Memory B cell (primary cell): ENCODE measurements at places on chromosomes 6 and 20.
A peak's percentile ranks its signal among the peaks of the same experiment; 100 is the strongest.

DNA sequence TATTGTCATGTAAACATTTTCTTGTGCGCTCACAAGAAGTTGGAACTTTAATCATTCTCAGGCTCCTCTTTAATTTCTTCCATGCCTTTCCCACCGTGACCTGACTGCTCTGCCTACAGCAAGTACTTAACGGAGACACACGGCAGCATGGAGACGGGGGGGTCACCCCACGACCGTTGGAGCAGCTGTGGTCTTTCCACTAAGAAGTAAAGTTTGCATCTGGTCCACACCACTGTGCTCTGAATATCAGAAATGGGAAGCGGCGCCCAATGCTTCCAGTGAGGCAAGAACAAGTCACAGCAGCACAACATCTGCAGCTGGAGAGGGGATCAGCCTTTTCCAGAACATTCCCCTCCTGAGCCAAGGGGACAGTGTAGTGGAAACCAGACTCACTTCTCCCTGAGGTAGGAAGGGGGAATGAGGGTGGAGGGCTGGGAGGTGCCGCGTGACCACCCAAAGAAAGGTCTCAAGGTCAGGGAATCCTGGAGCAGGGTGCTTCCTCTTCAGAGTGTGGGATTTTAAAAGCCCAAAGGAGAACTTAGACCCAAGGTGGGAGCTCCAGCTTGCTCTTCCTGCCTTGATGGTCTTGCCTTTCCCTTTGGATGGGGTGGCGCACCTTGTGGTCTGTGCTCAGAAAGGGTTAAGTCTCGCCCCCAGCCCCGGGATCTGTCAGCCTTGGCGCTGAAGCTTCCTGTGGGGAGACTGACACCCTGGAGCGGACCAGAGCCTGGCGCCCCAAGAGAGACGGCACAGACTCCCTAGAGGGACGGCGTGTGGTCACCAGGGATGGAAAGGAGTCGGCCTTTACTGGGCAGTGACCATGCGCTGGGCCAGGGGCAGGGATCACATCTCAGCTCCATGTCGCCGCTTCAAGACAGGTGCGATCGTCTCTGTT is 25.6 kb upstream of the SMOC2 start:
- H3K27me3 ChIP-seq, result no peaks in the 10 kb centered on the region
- H3K4me3 ChIP-seq, result no peak overlapping the region
- H3K27ac ChIP-seq, result no peak overlapping the region
- DNase-seq, result no peak
- H3K4me1 ChIP-seq, result no peaks in the 10 kb centered on the region
- no peaks in the 10 kb centered on the region for H3K36me3 ChIP-seq

DNA sequence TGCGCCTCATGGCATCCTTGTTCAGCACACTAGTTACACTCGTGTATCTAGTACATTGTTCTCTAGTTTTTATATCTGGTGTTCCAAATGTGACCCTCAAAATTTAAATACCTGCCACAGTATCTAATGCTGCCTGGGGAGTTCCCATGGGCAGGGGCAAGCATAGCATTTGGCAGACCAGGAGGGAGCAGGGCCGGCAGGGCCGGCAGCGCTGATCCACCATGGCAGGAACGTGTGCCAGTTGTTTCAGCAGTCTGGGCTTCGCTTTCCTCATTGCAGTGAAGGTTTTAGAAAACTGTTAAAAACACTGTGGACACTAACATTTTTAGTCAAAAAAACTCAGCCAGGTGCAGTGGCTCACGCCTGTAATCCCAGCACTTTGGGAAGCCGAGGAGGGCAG is 19.2 kb downstream of the NANP start:
- H3K4me3 ChIP-seq, result no peak overlapping the region
- peaks cover 3% of the 10 kb centered on the region for H3K4me1 ChIP-seq
- H3K27me3 ChIP-seq, result peaks cover 10% of the 10 kb centered on the region

DNA sequence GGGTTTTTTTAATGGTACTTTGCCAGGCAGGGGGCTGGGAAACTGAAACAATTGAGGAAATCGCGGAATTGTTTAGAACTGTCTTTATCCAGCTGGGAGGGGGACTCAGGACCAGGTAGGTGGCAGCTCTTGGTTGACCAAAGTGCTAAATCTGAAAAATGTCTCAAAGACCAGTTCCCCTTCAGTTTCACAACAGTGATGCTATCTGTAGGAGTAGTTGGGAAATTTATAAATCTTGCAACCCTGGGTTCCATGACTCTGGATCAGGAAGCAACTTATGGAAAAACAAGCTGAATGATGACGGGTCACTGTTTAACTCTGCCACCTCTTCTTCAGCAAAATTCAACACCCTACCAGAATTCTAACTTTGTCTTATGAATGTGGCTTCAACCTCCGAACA is 99.7 kb downstream of the FAM50B start:
- H3K4me1 ChIP-seq, result no peaks in the 10 kb centered on the region
- DNase-seq, result no peak
- peaks cover 25% of the 10 kb centered on the region for H3K27me3 ChIP-seq
- no peak overlapping the region for H3K4me3 ChIP-seq
- no peak overlapping the region for H3K27ac ChIP-seq

- no peak for DNase-seq
- no peaks in the 10 kb centered on the region for H3K36me3 ChIP-seq
- H3K4me1 ChIP-seq, result no peaks in the 10 kb centered on the region
- H3K4me3 ChIP-seq, result no peak overlapping the region
- peaks cover 5% of the 10 kb centered on the region for H3K27me3 ChIP-seq
These were observed 69.9 kb upstream of the PDE10A start for GRCh38 chr6:165732696-165733488.

DNA sequence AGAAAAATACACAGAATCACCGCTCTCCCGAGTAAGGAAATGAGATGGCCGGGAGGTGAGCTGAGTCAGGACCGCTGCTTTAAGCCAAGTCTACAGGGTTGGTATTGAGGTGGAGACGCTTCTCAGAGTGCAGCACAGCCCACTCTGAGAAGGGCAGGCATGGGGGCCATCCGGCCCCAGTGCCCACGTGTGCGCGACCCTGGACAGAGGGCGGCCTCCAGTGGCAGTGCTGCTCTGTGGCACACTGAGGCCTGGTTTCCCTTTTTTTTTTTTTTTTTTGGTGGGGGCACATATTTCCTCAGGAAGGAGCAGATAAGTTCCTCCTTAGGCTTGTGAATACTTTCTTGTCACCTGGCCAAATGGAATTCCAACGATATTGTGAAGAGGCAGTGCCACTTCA is 88.8 kb downstream of the FOXC1 start:
- no peaks in the 10 kb centered on the region for H3K27me3 ChIP-seq
- H3K4me3 ChIP-seq, result no peak overlapping the region
- no peak for DNase-seq
- no peaks in the 10 kb centered on the region for H3K4me1 ChIP-seq
- H3K36me3 ChIP-seq, result peaks cover 6% of the 10 kb centered on the region

DNA sequence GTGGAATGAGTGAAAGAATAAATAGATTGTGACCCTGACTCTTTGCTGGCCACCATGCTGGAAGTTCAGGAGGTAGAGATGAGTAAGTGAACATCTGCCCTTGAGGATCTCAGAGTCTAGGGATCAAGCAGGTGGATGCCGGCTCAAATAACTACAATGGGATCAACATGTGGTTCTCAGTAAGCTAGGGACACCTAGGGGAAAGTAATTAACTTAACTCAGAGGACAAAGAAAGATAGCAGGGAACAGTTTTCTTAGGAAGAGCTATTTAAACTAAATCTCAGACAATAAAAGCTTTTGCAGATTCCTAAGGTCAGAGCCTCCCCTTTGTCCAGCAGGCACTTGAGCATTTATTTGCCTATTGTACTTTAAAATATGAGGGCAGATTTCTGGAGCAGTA is 29.1 kb downstream of the SLC13A3 start:
- peaks cover 10% of the 10 kb centered on the region for H3K36me3 ChIP-seq
- H3K4me1 ChIP-seq, result no peaks in the 10 kb centered on the region
- no peak overlapping the region for H3K4me3 ChIP-seq

- H3K27me3 ChIP-seq, result no peaks in the 10 kb centered on the region
- H3K4me3 ChIP-seq, result no peak overlapping the region
- DNase-seq, result no peak
- peak overlapping the region; percentile 28 for H3K27ac ChIP-seq
- H3K36me3 ChIP-seq, result peaks cover 24% of the 10 kb centered on the region
- H3K4me1 ChIP-seq, result peaks cover 6% of the 10 kb centered on the region
These were observed 61.5 kb upstream of the MAP7 start for GRCh38 chr6:136611746-136612145.

- H3K27me3 ChIP-seq, result peaks cover 11% of the 10 kb centered on the region
- no peaks in the 10 kb centered on the region for H3K4me1 ChIP-seq
- no peak overlapping the region for H3K4me3 ChIP-seq
- no peak for DNase-seq
- H3K36me3 ChIP-seq, result peaks cover 1% of the 10 kb centered on the region
- no peak overlapping the region for H3K27ac ChIP-seq
These were observed 6.0 kb upstream of the SMIM28 start for GRCh38 chr6:138371720-138372119.

- H3K27me3 ChIP-seq, result no peaks in the 10 kb centered on the region
- peaks cover 34% of the 10 kb centered on the region for H3K36me3 ChIP-seq
- no peak overlapping the region for H3K4me3 ChIP-seq
- H3K27ac ChIP-seq, result peak overlapping the region; percentile 86
- H3K4me1 ChIP-seq, result peaks cover 52% of the 10 kb centered on the region
These were observed 43.3 kb upstream of the IRF4 start for GRCh38 chr6:347951-348859.

DNA sequence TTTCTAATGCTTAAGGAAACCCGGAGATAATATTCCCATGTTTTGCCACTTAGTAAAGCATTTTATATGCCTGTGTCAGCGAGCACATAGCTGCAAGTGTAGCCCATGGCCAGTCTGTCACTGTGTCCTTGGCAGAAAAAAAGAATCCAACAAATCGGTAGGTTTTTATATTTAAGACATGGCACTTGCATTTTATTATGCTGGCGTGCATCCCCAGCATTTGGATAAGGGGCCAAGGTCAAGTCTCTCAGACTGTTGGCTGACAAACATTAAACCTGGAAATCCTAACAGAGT is 1.2 kb upstream of the ZNF184 start:
- H3K4me3 ChIP-seq, result peak overlapping the region; percentile 4
- H3K4me1 ChIP-seq, result peaks cover 17% of the 10 kb centered on the region
- H3K27me3 ChIP-seq, result no peaks in the 10 kb centered on the region
- no peak for DNase-seq
- H3K36me3 ChIP-seq, result peaks cover 7% of the 10 kb centered on the region

DNA sequence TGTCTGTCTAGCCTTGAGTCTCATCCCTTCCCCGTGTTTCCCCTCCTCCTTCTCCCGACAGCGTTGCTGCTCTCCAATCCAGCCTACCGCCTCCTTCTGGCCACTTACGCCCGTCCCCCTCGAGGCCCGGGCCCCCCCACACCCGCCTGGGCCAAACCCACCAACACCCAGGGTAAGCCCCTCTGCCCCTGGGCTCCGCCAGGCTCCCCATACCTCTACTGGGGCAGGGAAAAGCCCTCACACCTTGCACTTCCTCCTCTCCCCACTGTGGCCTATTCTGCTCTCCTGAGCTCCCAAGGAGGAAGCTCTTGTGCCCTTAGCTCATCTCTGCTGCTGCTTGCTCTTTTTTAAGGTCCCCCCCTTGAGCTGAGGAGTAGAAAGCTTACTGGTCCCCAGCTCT is 11.0 kb downstream of the DDR1 start:
- H3K4me1 ChIP-seq, result peaks cover 2% of the 10 kb centered on the region
- no peak overlapping the region for H3K4me3 ChIP-seq
- H3K27me3 ChIP-seq, result no peaks in the 10 kb centered on the region
- H3K36me3 ChIP-seq, result peaks cover 35% of the 10 kb centered on the region

- no peaks in the 10 kb centered on the region for H3K27me3 ChIP-seq
- peaks cover 3% of the 10 kb centered on the region for H3K36me3 ChIP-seq
- H3K27ac ChIP-seq, result peak overlapping the region; percentile 86
These were observed 279.2 kb downstream of the PTPRK start for GRCh38 chr6:128241216-128241615.

GRCh38 chr20:54355631-54356280 is 119.6 kb upstream of the DOK5 start:
- no peaks in the 10 kb centered on the region for H3K36me3 ChIP-seq
- no peaks in the 10 kb centered on the region for H3K27me3 ChIP-seq
- no peak overlapping the region for H3K27ac ChIP-seq
- DNase-seq, result no peak
